Esophagus (tissue), 2 donors: ENCODE measurements at places on chromosomes 2 and 18. TPM values are rescaled to one million over a fixed set of nuclear protein-coding genes. Genes with fewer than 3 reads are reported as not detected.

SIX3 gene
- not detected for polyA plus RNA-seq

FABP1 gene
- polyA plus RNA-seq, result 1.8 TPM

ANKRD30BL gene
- not detected for polyA plus RNA-seq

ZBTB7C gene
- polyA plus RNA-seq, result 20.6 TPM

TMEM247 gene
- polyA plus RNA-seq, result not detected

ZBTB14 gene
- 3.7 TPM for polyA plus RNA-seq

LBX2 gene
- polyA plus RNA-seq, result 0.18 TPM

ICOS gene
- 0.12 TPM for polyA plus RNA-seq

NFE2L2 gene
- 155 TPM for polyA plus RNA-seq

DHRS9 gene
- 33.4 TPM for polyA plus RNA-seq

ALPI gene
- polyA plus RNA-seq, result not detected

C2orf72 gene
- polyA plus RNA-seq, result 0.47 TPM

SP140 gene
- 0.71 TPM for polyA plus RNA-seq

AMER3 gene
- not detected for polyA plus RNA-seq

UGT1A8 gene
- polyA plus RNA-seq, result 2.8 TPM

PAPOLG gene
- polyA plus RNA-seq, result 3.2 TPM

LAMA1 gene
- 0.16 TPM for polyA plus RNA-seq

PTRHD1 gene
- 30.7 TPM for polyA plus RNA-seq

GKN1 gene
- 6.2 TPM for polyA plus RNA-seq

TMEM18 gene
- 21.6 TPM for polyA plus RNA-seq

CPS1 gene
- polyA plus RNA-seq, result 0.99 TPM

LOXL3 gene
- 0.79 TPM for polyA plus RNA-seq

TMEM178A gene
- 1.1 TPM for polyA plus RNA-seq

DNAH6 gene
- polyA plus RNA-seq, result 0.10 TPM

SNX17 gene
- 61.7 TPM for polyA plus RNA-seq

DIPK1C gene
- 0.02 TPM for polyA plus RNA-seq

PHLPP1 gene
- polyA plus RNA-seq, result 4.3 TPM

CFAP210 gene
- polyA plus RNA-seq, result 0.08 TPM

METTL5 gene
- polyA plus RNA-seq, result 45.2 TPM
